ENCODE measurements at places on chromosomes 7 and 10.
A peak's percentile ranks its signal among the peaks of the same experiment; 100 is the strongest.

DNA sequence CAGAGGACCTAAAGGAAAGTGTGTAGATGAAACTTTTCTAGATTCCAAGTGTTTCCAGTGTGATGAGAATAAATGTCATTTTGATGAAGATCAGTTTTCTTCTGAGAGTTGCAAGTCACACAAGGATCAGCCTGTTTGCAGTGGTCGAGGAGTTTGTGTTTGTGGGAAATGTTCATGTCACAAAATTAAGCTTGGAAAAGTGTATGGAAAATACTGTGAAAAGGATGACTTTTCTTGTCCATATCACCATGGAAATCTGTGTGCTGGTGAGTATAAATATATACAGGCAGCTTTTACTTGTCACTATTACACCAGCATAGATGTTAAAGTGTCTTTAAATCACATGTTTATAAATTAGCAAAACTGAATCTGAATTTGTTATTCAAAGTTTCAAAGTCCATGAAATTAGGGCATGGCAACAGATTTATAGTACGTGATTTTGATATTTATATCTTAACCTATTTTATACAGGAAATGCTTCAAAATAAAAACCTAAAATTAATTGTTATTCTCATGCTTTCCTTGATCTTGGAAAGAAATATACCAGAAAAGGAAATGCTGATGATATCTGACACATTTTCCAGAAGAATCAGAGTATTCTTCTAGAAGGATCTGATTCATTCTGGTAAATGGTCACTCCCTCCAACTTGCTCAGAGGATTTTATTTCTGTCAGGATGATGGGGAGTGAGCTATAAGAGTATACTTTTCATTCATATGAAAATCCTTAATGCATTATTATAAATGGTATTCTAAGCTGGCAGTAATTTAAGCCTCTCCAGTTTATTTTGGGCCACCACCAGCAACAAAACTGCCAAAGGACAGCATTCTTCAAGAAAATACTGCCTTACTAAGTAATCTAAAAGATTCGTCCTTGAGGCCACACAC is 71.4 kb downstream of the ITGB8 start:
- DNase-seq = no peak

- DNase-seq = no peak
These were observed 517.0 kb upstream of the TEX47 start for GRCh38 chr7:89312551-89312950.

- DNase-seq = no peak
These were observed 86.1 kb upstream of the PPP2R2D start for GRCh38 chr10:131814567-131815265.

DNA sequence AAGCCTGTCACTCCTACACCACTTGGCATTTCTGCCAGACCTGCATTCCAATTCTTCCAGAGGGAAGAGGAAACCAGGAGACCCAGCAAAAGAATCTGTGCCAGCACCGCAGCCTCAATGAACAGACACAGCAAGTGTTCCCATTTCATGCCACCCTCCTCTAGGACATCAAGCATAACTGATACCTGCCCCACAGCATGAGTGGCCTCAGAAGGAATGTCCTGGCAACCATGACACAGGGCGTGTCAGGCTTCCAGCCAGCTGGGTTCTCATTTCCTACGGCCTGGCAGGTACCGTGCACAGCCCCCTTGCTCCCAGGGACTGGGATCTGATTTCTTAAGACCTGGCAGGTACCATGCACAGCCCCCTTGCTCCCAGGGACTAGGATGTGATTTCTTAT is 7.8 kb downstream of the MAD1L1 start:
- DNase-seq = peak; percentile 79

GRCh38 chr10:71381611-71382010 is 15.1 kb upstream of the CDH23 start:
- no peak for DNase-seq

DNA sequence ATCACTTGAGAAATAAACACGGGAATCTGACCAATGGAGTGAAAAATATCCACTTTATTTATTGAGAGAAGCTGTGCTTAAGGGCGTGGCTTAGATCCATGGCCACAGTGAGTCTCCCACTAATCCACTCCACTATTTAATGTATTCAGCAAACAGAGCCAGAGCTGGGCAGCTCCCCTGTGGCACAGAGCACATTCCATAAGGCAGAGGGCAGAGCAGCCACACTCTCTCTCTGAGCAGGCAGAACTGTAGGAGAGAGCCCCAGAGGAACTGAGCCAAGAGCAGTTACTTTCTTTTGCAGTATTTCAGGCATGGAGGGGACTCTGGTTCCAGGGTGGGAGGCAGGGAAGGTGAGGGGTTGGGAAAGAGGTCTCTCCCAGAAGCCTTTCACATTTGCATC is 106.0 kb downstream of the GALNT17 start:
- no peak for DNase-seq

DNA sequence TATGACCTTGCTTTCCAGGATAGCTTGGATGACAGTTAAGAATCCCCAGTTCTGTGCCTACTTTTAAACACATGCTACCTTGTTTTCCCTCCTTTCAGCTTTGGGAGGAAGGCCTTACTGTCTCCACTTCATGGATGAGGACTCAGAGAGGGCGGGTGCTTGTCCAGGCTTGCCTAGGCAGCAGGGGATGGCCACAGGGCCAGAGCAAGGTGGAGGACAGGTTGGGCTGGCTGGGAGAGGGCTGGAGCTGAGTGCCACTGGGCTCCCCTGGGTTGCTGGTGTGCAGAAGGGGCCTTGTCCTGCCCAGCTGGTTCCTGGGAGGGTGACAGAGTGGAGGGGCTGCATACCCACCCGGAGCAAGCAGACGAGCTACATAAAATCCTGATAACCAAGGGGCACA is 117.8 kb downstream of the GRK5 start:
- peak; percentile 62 for DNase-seq

DNA sequence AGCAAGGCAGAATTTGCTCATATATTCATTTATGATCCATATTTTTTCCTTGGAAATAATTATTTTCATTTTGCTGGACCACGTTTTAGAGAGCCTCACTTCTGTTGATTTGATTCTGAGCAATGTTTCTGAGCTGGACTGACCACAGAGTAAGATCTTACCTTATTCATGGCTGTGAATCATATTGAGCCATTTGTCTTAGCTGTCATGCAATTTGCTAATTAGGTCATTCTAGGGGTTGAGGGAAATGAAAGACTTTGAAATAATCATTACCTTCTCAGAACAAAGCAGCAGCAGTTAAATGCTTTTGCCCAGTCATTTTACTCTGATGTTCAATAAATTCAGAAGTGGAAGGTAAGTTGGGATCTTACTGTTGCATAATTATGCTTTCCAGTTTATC is 251.4 kb downstream of the SDK1 start:
- DNase-seq = peak; percentile 28

DNA sequence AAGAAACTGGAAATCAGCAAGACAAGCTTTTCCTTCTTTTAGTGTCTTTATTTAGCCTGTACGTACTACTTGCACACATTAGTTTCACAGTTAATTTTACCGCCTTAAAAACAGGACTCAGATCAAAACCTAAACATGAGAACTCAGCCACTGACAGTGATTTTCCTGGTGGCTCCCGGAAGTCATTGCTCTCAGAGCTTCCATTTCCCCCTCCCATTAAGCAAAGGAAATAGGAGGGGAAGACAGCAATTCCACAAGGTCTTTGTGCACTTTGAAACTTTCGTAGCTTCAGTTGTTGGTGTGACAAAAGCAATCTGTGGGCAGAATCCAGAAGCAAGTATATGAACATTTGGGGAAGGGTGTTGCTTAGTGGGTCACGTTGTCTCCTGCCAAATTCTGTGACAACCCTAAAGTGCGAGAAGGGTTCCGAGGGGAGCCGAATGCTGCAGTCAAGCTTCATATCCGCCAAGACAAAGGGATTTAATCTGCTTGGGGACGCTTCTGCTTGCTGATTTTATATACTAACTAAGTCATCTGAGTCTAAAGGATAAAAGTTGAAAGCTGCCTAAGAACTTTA is 30.4 kb downstream of the FAM53B start:
- no peak for DNase-seq

- DNase-seq = no peak
These were observed 135.3 kb upstream of the FAM20C start for GRCh38 chr7:57071-57470.

- DNase-seq = no peak
These were observed 48.8 kb upstream of the ASAH2 start for GRCh38 chr10:50299948-50300669.
